ENCODE measurements at places on chromosomes 1 and 21.
A peak's percentile ranks its signal among the peaks of the same experiment; 100 is the strongest.

DNA sequence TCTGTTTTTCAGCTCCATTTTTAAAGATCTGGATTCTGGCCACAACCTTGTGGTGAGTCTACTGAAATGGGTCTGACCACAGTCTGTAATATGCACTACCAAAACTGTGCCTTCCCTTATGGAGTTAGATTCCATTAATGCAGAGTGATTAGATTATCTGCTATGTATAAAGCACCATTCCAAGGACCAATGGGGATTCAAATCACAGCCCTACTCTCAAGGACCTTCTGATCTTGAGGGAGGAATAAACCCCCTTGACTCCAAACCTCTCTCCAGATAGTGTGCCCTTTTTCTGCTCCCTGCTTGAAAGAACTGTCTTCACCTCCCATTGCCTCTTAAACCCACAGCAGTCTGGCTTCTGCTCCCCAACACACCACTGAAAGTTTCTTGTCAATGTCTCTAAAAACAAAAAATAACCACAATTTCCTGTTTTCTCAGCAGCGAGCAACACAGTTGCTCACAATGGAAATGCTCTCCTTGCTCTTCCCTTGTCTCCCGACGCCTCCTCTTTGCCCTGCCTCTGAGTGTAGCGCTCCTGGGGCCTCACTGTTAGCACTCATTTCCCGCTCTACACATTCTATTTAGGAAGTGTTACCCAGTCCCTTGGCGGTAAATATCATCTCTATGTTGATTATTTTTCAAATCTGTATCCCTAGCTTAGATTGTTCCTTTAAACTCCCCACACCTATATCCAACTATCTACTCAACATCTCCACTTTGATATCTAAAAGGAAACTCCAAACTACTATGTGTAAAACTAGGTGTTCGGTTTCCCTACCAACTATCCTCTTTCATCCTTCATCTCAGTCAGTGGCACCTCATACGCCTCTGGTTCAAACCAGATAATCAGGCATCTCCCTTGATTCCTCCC is 13.6 kb downstream of the PCNX2 start:
- no peak for DNase-seq

DNA sequence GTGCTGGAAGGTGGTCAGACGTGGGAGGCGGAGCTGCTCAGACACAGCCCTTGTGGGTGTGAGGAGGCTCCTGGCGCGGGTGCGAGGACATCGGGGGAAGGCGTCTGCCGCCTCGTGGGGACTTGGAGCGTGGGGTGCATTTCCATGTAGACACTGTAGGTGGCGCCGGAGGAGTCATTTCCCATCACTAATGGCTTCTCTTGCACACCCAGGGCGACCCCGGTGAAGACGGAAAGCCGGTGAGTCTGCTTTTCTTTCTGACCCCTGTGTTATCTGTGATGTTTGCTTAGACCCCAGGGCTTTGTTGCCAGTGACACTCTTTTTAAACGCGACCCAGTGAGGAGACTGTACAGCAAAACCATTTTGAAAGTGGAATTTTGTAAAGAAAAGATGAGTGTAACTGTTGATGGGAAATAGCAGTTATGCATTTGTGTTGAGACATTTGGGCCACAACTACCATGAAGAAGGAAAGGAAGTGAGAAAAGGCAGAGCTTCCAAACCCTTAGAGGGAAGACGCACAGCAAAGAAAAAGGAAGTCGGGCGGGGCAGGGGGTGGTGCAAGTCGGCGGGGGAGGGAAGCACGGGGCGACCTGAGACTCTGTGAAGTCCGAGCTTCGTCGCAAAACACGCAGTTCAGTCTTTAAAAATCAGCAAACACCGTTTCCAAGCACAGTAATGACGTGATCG is 64.0 kb downstream of the SLC19A1 start:
- peak; percentile 54 for DNase-seq

DNA sequence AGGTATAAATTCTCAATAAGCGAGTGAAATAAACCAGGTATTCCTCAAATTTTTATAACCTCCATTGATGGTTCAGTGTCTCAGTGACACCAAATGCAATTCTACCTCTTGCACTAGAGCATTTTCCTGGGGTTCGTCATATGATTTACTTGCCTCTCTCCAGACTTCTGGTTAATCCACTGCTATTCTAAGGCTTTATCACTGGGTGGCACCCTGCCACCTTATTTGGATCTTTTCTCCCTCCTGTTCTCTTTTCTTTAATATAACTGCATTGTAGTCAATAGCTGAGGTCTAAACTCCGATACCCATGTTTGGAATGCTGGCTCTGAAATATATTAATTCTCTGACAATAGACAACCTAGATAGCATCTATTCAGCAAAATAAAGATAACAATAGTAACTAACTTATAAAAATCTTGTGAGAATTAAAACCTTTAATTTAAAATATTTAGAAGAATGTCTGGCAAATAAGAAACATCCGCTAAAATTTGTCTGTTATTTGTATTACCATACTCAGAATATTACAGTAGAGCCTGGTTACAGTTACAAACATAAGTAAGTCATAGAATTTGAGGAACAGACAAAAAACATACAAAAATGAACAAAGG is 436.4 kb downstream of the PLA2G4A start:
- DNase-seq, result no peak

GRCh38 chr1:201945157-201945556 is 1.2 kb downstream of the LMOD1 start:
- no peak for DNase-seq

GRCh38 chr1:59199147-59199546 is 97.7 kb upstream of the FGGY start:
- no peak for DNase-seq

- no peak for DNase-seq
Observed at GRCh38 chr1:55287723-55288122, 72.6 kb upstream of the USP24 start.

- no peak for DNase-seq
Observed at GRCh38 chr1:1550591-1551432, 10.4 kb upstream of the TMEM240 start.

- no peak for DNase-seq
Observed at GRCh38 chr1:183090391-183091006, 67.3 kb downstream of the LAMC1 start.

DNA sequence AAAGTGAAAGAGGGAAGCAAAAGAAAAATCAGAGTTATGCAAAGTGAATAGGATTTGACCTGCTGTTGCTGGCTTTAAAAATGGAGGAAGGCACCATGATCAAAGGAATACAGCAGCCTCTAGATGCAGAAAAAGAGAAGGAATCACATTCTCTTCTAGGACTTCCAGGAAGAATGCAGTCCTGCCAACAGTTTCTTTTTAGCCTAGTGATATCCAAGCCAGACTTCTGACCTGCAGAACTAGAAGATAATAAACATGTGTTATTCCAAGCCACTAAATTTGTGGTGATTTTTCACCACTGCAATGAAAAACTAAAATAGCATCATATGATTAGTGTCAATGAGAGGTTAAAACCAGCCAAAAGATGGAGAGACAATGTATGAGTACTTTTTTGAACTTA is 101.9 kb upstream of the ADAMTS5 start:
- no peak for DNase-seq

DNA sequence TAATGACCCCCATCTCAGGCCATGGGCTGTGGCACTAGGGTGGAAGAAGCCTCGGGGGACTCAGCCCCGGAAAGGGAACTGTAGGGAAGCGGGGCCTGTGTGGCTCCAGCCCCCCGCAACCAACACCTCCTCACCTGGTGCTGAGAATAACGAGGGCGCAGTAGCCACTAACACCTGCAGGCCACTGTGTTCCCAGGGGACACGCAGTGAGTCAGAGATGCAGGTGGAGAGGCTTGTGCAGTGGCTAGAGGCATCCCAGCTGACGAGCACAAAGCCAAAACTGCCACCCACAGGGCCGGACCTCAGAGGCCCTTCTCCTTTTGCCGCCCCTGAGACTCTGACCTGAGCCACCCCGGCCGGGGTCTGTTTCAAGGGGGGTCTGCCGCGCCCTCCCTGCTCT is 33.5 kb upstream of the CCDC27 start:
- no peak for DNase-seq

GRCh38 chr21:30081506-30081905 is 85.1 kb downstream of the CLDN17 start:
- no peak for DNase-seq

- no peak for DNase-seq
Observed at GRCh38 chr1:115479055-115479482, 141.0 kb upstream of the NGF start.

GRCh38 chr1:172845371-172845770 is 186.5 kb downstream of the FASLG start:
- peak; percentile 27 for DNase-seq

- no peak for DNase-seq
Observed at GRCh38 chr1:95067568-95067967, 5.2 kb downstream of the ALG14 start.

DNA sequence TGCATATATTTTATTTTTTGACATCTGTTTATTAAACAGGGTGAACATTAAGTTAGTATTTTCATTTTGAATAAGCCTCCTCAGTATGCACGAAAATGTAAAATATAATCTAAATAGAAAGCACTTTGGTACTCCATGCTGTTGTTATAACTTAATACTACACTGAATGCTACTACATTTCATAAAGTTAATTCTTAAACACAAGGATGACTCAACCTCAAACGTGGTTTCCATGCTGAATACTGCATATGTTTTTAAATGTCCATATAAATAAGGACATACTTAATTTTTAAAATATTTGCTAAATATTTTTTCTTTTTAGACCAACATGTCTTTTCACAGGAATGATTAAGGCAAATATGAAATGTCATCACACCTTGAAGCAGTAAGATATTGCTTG is 83.9 kb downstream of the USP24 start:
- no peak for DNase-seq

GRCh38 chr1:225940385-225941151 is 452 bp downstream of the LEFTY2 start:
- DNase-seq, result no peak

DNA sequence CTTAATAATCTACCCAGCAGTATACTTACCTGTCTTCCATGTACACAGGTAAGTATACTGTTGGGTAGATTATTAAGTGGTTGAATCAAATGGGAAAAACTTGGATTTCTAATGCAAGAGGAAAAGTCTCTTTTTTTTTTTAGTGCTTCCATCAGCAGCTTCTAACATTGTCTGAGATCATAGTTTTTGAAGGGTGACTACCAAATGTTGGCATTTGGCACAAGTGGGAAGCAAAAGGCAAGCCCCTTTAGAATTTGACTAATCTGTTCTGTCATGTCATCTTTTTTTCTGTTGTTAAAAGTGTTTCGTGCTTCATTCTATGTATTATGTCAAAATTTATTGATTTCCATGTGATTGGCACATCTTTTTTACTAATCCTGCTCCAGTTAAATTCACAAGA is 547 bp downstream of the FMO1 start:
- no peak for DNase-seq

GRCh38 chr1:170668209-170669106 is 4.5 kb downstream of the PRRX1 start:
- DNase-seq, result no peak

- no peak for DNase-seq
Observed at GRCh38 chr1:66725885-66726665, 26.2 kb upstream of the DYNLT5 start.

DNA sequence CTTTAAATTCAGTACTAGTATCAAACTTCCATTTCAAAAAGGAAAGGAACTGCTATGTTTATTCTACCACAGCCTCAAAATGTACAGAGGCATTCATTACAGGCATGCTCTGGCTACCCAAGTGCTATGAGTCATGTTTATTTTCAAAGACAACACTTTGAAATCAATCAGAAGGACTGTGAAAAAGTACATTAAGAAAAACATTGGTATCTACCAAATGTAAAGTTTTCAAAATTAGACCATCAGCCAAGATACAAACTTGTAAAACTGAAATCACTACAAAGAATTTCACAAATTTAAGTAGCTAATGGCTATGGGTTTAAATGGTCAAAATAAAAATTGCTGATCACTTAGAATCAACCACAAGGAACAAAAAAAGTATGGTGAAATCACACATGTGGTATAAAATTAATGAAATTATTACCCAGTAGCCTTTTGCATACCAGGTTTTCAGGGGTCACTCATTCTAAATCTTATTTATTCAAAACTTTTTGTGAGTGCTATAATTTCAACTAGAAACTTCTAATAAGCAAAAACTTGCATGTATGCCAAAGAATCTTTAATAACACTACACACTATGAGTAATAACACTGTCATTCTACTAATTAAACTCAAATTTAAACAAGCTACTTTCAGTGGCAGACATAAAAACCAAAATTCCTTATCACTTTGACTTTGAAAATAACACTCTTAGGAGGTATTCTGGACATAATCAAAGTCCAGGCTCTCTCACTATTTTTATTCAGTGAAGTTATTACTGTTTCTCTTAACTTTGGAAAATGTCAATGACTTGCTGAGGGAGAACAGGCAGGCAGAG is 49.2 kb downstream of the ENAH start:
- DNase-seq, result no peak

DNA sequence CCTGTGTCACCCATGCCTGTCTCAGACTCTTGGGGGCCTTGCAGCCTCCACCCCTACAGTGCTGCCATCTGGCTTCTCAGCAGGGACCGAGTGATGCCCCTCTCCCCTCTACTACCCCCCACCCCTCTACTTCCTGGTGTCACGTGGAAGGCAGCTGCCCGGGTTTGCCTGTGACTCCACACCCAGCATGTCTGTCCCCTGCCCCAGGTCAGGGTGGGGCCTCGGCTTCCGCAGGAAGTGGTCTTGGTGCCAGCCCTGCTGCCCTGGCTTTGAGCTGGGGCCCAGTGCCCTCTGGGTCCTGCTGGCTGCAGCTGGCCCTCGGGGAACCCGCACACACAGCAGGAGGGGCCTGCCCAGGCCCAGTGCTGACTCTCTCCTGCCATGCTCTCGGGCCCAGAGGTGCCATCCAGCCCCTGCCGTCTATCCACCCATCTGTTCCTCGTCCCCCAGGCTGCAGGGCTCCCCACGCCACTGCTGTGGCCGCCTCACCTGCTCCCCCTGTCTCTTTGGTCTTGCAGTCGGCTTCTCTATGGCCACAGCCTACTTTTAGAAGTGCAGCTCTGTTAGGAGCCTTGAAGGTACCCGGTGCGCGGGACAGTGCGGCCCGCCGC is 24.0 kb downstream of the PLCH2 start:
- no peak for DNase-seq

- DNase-seq, result no peak
Observed at GRCh38 chr21:26159869-26160268, 10.7 kb downstream of the APP start.

- DNase-seq, result no peak
Observed at GRCh38 chr1:244760471-244760870, 75.0 kb upstream of the COX20 start.

DNA sequence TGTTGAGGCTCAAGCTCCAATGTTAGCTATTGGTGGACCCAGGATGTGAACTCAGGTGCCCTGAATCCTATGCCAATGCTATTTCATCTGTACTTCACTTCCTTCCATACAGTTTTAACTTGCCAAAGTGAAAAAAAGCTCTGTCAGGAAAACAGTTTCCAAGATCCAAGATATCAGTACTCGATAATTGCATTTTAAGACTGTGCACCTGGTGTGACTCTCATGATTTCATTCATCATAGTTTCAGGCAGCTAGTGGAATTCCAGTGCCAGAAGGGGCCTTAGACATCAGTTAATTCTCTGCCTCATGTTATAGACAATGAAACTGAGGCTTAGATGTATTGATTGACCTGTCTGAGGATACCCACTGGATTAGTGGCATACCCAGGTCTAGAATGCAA is 26.5 kb upstream of the LEPR start:
- DNase-seq, result no peak

GRCh38 chr1:158814970-158815369 is 16.2 kb upstream of the MNDA start:
- no peak for DNase-seq

Data from activated CD8-positive, alpha-beta memory T cell treated with anti-CD3 and anti-CD28 coated beads for 48 hours (primary cell).